ENCODE measurements at places on chromosomes 13 and 19.

GRCh38 chr19:36605877-36606478 lies 865 bp downstream of the ZNF382 start:
- no peak for DNase-seq

- DNase-seq, result no peak
These were observed 43.9 kb downstream of the ZNF730 start for GRCh38 chr19:23160766-23161165.

GRCh38 chr19:15508035-15508710 lies at the start of gene CYP4F22:
Gene CYP4F22 (plus strand): TSS chr19:15508525. CDS start chr19:15525337, 16,812 bp downstream.
- peak; percentile 7 for DNase-seq

DNA sequence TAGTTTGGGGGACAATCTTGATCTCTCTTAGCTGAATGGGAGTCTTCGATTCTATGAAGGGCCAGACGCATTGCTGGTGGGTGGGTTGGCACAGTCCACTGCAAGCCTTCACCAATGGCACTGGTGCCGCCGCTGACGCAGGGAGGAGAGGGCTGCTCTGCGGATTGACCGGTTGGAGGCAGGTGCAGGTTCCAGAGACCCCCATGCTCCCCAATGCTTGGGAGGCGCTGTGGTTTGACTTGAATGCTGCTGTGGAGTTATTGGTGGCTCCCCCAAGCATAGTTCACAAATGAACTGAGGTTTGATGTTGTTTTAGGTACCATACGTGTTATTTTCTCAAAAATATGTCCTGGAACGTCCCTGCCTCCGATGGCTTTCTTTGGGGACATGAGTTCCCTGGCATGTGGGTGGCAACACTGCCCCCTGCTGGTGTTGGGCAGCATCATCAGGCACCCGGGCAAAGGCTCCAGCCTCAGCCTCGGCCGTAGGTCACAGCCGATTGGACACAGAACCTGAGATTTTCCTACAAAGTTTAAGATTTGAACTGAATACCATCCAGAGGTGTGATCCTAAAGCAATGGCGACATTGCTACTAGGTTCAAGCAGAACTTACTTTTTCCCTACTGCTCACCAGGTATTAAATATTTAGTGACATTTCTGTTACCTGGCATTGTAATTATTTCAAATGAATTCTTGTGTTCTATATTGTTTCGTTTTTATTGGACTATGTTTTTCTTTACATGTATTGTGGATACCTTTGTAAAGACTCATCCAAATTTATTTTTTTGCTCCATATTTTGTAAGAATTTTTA lies 95.5 kb downstream of the ANKRD10 start:
- DNase-seq, result peak; percentile 73

- peak; percentile 91 for DNase-seq
These were observed at the start of gene CAPNS1 for GRCh38 chr19:36139473-36140303. Gene CAPNS1 (plus strand): TSS chr19:36140066. CDS start chr19:36141012, 946 bp downstream.

GRCh38 chr13:36067746-36068381 lies 63.3 kb downstream of the DCLK1 start:
- no peak for DNase-seq

DNA sequence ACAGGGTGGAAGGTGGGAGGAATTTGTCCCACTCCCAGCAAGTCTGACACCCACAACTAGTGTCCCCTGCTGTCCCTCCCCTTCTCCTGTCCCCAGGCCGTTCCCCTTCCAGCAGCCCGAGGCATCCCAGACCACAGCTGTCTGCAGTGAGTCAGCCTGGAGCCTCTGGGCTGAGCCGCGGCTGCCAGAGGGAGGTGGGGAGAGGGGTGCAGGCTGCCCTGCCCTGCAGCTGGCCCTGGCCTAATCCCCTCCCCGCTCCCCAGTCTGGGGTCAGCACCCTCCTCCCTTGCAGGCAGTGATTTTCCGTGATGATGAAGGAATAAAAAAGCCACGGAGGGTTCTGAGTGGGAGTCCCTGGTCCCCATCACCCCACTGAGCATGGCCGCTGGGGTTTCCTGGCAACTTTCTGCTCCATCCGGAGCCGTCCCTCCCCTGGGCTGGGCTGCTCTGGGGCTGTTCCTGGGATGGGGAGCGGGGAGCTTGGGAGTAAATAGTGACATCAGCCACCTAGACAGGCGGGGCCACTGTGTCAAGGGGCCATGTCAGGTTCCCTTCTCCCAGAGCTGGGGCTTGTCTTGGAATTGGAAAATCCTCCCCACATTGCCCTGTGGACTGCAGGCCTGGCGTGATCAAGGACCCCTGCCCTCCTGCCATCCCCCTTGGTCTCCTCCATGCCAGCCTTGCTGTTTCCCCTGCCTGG lies 16.8 kb downstream of the SPC24 start:
- no peak for DNase-seq

DNA sequence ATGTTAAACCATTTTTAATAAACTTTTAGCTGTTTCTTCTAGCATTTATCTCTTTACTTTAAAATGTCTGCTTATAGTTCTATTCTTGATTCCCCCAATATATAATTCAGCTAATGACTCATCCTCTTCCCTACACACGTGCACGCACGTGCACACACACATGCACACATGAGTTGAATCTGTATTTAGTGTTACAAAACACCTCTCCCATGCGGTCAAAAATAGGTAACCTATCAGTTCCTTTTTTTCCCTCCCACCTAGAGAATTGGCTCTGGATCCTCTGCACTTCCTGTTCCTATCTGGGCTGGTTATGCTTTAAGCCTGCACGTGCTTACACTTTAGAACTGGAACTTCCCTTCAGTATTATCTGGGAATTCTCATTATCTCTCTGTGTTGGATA lies 144.1 kb downstream of the PAN3 start:
- DNase-seq, result no peak

- DNase-seq, result no peak
These were observed 214.9 kb upstream of the EDNRB start for GRCh38 chr13:78133511-78133910.

GRCh38 chr19:33916792-33917191 lies 120.1 kb downstream of the KCTD15 start:
- no peak for DNase-seq

- DNase-seq, result no peak
These were observed 68.5 kb upstream of the GTF3A start for GRCh38 chr13:27355894-27356293.

- DNase-seq, result no peak
These were observed 790.9 kb upstream of the PRR20A start for GRCh38 chr13:56349866-56350265.

DNA sequence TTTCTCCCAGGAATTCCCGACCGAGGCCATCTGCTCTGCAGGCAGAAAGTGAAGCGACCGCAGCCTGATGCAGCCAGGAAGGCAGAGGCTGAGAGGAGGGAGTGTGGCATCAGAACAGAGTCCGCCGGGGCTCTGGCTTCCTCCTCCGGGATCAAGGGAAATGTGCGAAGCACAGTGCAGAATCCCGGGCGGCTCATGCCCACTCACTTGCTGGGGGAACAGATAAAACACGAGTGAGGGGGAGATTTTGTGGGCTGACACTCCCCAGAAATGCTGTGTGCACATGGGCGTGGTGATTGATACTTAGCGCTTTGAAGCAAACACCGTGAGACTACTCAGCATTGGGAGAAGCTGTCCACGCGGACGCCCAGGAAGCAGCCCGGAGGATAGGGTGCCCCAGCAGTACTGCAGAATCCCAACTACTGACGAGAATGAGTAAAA lies 75.3 kb upstream of the POMP start:
- no peak for DNase-seq

- DNase-seq, result no peak
These were observed 18.3 kb downstream of the ZNF536 start for GRCh38 chr19:30390356-30390988.

DNA sequence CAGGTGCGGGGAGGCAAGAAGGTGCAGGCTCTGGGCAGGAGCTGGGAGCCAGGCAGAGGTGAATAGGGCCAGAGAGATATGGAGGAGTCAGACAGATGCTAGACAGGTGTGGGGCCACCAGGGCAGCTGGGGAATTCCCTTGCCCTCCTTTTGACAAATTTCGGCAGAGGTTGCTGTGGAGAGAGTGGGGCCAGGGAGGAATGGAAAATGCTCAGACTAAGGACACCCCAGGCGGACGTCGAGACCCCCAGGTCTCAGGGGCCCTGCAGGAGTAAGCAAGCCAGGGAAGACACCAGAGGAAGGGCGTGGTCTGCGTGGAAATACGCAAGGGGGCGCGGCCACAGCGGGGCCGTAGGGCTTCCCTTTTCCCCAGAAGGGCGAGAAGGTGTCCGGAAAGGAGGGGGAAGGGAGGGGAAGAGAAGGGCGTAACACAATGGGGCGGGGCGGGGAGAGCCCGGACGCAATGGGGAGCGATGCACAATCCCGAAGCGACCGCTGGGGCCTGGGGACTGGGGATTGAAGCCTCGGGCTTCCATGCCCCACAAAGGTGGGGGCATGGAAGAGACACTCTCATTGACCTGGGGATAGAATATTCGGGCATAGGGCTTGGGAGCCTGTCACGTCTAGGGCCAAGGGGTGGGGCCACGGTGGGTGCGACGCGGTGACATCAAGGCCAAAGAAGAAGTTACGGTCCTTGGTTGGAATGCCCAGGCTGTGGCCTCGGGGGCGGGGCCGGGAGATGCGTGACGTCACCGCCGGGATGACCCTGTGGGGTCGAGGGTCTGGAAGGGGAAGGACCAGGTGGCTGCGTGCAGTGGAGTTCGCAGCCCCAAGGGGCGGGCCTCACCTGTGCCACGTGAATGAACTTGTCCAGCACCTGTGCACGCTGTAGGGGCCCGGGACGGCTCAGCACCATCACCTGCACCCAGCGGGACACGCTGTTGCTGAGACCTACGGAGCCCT lies 8.2 kb downstream of the RASGRP4 start:
- peak; percentile 60 for DNase-seq

All from CD4-positive, alpha-beta T cell treated with Interleukin-6 at 100 ng/mL for 8 hours (primary cell).